RWPE1 (cell line): ENCODE measurements at places on chromosomes 6 and 20.
A peak's percentile ranks its signal among the peaks of the same experiment; 100 is the strongest.

DNA sequence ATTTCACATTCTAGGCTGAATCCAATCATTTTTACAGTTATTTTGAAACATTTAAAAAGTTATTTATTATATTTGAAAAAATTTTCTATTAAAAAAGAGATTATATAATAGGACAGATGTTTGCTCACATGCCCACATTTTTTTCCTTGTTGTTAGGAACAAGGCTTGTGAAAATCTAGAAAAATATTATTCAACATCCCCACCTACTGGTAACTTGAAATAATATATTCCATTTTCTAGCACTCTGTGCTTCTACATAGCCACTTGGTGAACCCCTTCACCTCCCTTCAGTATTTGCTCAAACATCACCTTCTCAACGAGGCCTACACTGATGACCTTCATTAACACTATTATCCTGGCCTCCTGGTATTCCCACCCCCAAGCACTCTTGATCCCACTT lies 18.3 kb upstream of the GPRC6A start:
- peak; percentile 20 for DNase-seq

GRCh38 chr20:53656293-53657202 lies 62.9 kb upstream of the ZNF217 start:
- no peak for DNase-seq

- peak; percentile 58 for DNase-seq
Observed at GRCh38 chr20:35561268-35561667, 19.4 kb downstream of the ERGIC3 start.

GRCh38 chr6:37566111-37566949 lies 66.6 kb upstream of the CCDC167 start:
- DNase-seq: peak; percentile 64

GRCh38 chr6:160002882-160003281 lies 34.0 kb downstream of the IGF2R start:
- no peak for DNase-seq

GRCh38 chr20:62243906-62244515 lies 5.7 kb downstream of the OSBPL2 start:
- DNase-seq: no peak

DNA sequence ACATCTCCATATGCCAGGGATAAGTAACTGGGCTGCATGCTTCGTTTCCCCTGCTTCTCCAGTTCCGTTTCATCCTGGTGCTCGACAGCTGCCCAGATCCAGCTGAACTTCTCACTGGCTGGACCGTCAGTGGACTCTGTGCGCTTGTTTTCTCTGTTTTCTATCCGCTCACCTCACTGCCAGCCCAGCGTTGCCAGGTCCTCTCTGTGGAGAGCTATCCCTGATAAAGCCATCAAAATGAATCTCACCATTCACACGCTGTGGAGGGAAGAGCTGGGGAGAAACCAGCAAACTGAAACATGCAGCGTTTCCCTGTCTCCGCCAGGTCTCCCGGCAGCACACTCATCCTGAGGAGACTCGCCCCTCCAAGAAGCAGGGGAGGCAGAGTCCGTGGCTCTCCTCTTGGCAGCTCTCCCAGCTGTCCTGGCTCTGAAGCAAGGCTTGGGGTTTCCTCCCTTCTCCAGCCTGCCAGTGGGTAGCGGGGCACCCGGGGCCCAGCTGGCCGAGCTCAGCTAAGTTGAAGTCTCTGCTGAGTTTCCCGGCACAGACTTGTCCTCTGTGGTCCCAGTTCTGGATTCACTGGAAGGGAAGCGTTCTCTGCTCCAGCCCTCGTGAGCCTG lies 160.9 kb downstream of the DTNBP1 start:
- no peak for DNase-seq

DNA sequence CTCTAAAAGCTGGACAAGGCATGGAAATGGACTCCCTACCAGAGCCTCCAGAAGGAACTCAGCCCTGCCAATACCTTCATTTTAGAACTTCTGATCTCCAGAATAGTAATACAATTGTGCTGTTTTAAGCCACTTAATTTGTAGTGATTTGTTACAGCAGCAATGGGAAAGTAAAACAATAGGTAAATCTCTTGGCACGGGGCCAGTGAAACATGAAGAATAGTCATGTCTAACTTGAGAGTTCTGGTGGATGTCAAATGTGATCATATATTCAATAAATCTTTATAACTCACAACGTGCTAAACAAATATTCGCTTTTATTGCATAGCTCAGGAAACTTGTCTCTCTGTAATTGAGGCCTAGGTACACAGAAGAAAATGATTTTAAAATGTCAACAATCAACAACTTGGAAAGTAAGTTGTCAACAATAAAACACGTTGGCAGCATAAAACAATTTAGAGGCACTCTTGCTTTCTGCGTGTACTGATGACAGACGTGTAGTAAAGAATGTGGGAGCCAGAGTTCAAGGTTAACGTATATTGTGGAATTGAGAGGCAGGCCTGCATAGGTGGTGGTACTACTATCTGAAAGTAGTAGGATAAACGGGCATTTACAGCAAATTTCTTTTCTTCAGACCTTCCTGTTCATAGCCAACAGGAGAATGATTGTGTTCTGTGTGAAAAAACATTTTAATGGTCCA lies 140.5 kb upstream of the OPRM1 start:
- DNase-seq: no peak

DNA sequence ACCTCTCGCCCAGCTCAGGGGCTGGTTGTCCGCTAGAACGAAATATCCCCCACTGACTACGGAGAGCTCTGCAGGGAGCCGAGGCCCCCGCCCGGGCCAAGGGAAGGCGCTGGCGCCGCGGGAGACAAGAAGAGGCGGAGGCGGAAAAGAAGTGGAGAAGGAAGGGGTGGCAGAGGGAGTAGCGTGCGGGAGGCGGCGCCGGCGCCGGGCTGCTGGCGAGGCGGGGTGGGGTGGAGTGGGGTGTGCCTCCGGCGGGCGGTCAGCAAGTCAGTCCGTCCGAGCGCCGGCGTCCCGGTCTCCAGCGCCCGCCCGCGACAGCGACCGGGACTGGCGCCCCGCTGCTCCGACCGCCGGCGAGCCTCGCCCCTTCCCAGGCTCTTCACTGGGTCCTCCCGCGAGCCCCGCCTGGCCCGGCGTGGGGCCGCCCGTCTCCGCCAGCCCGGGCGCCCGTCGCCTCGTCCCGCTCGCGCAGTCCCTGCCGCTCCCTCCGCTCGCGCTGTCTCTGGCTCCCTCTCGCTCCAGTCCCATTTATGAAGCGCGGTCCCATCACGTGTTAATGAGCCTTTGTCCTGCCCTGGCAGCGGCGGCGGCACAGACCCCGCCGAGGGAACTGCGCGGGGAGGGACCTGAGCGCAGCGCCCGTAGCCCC lies at the start of gene CNR1:
Gene CNR1, minus strand, starts transcription at position 504 of the 649 bp plus-strand sequence. CDS start 21,073 bp downstream, outside the sequence.
- peak; percentile 16 for DNase-seq

DNA sequence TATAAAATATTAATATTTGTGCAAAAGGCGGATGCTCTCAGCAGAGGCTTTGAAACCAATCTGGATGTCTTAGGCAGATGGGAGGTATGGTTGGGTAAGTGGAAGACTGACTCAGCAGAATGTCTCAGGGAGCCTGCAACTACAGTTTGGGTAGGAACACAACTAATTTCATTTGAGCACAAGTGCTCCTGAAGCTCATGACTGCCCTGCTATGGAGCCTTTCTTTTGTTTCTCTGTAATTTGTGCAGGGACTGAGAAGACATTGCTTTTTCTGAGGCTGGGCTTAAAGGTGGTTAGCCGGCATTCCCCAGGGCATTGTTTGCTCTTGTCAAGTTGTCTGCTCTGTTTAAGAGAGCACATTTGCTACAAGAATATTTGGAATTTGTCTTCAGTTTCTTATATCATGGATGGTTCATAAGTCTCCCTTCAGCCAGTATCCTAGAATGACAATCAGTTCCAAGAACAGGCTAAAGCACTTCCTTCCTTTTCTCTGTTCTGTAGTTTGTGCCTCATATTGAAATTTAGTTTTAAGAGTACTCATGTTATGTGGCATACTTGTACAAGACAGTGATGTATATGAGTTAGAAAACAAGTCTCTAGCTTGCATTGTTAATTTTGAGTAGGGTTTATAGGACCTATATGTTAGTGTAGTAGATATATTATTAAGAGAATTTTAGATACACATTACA lies 208.3 kb downstream of the ZFAND3 start:
- no peak for DNase-seq

DNA sequence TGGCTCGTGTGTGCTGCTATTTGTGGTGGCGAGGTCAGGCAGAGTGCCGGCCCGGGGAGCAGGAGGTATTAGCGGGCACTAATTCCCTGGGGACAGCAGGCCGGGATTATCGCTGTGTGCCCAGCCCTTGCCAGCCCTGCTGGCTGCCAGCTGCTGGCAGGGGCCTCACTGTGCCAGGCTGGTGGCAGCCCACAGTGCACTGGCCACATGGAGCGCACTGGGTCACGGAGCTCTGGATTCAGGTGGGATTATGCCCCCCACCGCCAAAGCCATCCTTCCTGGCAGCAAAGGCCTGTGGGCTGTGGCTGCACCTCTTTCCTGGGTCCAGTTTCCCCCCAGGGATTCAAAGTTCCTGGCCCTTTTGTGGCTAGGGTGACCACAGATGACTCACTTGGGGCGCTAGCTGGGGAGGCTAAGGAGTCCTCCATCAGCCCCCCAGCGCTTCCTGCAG lies 59.7 kb downstream of the YTHDF1 start:
- DNase-seq: no peak

GRCh38 chr6:45495429-45496084 lies 117.8 kb upstream of the SUPT3H start:
- DNase-seq: no peak

DNA sequence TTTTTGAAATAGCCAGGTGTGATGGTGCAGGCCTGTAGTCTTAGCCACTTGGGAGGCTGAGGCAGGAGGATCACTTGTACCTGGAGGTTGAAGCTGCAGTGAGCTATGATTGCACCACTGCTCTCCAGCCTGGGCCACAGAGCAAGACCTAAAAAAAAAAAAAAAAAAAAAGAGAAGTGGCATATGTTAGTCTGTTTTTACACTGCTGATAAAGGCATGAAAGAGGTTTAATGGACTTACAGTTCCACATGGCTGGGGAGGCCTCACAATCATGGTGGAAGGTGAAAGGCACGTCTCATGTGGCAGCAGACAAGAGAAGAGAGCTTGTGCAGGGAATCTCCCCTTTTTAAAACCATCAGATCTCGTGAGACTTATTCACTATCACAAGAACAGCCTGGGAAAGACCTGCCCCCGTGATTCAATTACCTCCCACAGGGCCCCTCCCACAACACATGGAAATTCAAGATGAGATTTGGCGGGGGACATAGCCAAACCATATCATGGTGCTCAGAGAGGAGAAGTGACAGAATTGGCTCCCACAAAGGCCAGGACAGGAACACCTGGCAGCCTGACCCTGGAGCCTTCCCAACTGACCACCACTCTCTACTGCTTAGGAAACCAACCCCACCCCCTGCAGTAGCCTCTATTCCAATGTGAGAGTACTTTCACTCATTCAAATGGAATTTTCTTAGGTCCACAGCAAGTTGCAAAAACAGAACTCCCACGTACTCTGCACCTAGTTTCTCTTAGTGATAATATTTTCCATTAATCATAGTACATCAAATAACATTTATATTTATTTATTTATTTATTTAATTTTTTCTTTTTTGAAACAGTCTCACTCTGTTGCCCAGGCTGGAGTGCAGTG lies 29.8 kb downstream of the ARHGAP40 start:
- DNase-seq: no peak

DNA sequence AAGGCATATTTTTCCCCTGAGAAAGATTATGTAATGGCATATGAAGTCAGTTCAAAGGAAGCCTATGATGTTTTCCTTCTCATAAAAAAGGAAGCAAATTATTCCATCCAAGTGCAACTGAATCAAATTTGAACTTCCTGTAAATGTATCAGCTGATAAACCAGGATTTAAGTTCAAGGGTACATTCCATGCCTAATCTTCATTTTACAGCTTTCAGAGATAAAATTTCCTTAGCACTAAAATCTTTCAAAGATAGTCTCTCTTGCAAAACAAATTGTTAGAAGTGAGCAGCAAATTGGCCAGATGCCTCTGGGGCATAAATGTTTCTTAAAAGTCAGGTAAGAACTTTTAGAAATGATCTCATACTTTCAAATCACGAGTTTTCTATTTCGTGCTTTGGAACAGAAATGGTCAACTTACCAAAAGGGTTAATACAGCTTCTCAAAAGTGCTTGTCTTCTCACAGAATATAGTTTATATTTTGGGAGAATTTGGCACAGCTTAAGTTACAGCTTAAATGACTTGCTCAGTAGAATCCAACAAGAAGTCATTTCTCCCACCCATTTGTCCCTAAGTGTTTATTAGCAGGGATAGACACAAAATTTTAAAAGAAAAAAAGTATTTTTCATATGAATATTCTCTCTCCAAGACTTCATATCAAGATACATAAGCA lies 2.7 kb upstream of the TCF21 start:
- DNase-seq: no peak

DNA sequence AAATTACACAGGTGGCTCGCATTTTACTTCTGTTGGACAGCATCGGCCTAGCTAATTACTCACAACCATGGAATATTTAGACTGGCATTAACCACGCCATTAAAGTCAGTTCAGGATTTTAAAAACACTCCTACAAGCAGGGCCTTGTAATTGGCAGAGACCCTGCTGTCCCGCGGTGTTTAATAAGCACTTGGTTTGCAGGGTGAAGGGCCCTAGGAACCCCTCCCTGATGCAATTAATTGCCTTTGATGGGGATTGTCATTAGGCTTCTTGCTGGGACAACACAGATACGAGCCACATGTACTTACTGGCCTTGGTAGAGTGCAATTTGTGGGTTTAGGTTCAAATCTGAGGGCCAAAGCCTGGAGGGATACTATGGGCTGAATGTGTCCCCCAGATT lies 7.8 kb upstream of the VSTM2L start:
- DNase-seq: no peak

- DNase-seq: no peak
Observed at GRCh38 chr20:13259921-13260320, 38.8 kb downstream of the ISM1 start.

- DNase-seq: no peak
Observed at GRCh38 chr6:138909511-138909910, 78.5 kb downstream of the REPS1 start.

DNA sequence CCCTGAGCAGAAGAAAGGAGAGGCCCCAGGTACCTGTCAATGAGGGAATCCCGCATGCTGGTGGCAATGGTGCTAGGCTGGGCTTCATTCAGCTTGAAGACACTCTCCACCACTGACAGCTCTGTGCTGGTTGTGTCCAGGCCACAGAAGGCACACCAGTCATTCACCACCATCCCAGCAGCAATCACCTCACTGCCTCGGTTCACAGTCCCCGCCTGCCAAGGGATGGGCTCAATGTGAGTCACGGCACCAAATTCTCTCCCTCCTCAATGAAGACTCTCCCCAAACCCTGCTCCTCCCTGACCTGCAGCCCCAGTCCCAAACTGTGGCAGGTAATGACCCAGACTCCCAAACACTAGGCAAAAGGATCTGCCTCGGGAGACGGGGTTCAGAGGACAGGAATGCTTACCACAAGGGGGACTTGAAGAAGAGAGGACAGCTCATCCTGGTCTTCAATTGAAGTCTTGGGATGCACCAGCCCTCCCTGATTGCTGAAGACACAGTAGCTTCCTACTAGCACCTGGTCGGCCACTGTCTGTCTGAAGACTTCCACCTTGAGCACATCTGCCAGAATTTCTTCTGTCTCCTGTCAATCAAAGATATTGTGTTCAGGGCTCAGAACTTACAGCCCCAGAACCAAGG lies 1.7 kb upstream of the MMP24OS start:
- DNase-seq: peak; percentile 68

- DNase-seq: no peak
Observed at GRCh38 chr6:134007077-134007476, 45.3 kb downstream of the SLC2A12 start.
